Aortic smooth muscle cell (primary cell): ENCODE measurements at places on chromosomes 13 and 19. TPM values are rescaled to one million over a fixed set of nuclear protein-coding genes. Genes with fewer than 3 reads are reported as not detected.

VSTM1 gene
- not detected in 2 replicates for total RNA-seq

LYPD5 gene
- 0.31 and 0.40 TPM in 2 replicates for total RNA-seq

DGKH gene
- total RNA-seq = 7.3 and 10.3 TPM in 2 replicates

MIER2 gene
- 18.5 and 24.2 TPM in 2 replicates for total RNA-seq
